Activated CD8-positive, alpha-beta memory T cell treated with anti-CD3 and anti-CD28 coated beads for 1 hour (primary cell): ENCODE measurements at places on chromosomes 3 and 15.

GRCh38 chr3:3015185-3016089 lies 94.7 kb downstream of the IL5RA start:
- DNase-seq: no peak

DNA sequence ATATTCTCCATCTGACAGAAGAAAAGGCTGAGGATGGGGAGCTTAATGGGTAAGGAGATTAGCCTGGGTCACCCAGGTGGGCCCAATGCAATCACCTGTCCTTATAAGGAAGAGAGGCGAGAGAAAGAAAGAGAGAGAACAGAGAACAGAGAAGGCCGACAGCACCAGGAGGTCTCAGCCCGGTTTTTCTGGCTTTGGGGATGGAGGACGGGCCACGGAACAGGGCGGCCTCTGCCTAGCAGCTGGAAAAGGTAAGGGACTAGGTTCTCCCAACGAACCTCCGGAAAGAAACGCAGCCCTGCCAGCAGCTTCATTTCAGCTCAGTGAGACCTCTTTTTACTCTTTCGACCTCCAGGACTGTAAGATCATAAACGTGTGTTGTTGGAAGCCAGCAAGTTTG lies 196.0 kb upstream of the LYSMD4 start:
- no peak for DNase-seq

DNA sequence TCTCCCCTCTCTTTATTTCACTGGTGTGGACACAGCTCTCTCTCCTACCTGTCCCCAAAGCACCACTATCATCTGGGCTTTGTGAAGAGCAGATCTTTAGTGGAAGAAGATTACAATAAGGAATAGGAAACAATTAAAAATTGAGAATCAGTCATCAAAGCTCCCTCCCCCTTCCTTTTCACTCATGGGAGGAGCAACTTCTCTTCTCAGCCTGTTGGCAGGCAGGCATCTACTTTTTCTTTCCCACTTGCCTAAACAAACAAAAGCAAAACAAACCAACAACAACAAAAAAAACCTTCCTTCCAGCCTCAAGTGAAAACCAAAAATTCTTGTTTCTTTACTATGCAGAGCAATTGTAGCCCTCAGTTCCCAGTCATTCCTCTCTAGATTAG lies 125.5 kb upstream of the BHLHE40 start:
- no peak for DNase-seq

GRCh38 chr3:35664460-35664919 lies 25.2 kb downstream of the ARPP21 start:
- DNase-seq: no peak

GRCh38 chr15:31448635-31448979 lies 122.0 kb downstream of the KLF13 start:
- DNase-seq: no peak

- no peak for DNase-seq
Observed at GRCh38 chr15:49987896-49988295, 131.1 kb downstream of the ATP8B4 start.

DNA sequence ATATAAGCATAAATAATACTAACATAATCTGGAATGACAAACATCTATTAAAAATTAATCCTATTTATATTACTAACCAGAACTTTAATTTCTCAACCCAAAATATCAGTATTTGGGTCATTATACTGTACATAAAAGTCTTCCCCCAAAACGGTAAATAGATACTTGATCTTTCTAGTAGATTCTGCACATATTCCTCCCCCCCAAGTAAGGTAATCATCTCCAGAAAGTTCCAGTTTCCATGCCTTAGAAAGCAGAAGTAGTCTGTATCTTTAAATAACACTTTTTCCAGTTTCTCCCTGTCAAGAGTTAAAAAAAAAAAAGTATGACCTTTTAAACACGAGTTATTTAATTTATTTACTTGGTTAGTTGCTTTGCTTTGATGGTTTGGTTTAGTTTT lies 150.7 kb upstream of the MB21D2 start:
- DNase-seq: no peak
